ENCODE measurements at places on chromosomes 11 and 22. TPM values are rescaled to one million over a fixed set of nuclear protein-coding genes. Genes with fewer than 3 reads are reported as not detected.

Gene YPEL1
- total RNA-seq = 1.0 TPM

Gene MRPL11
- 201 TPM for total RNA-seq

Gene SERPIND1
- total RNA-seq = not detected

Gene PTPN5
- not detected for total RNA-seq

Gene C22orf31
- total RNA-seq = not detected

Measured in SJSA1 (cell line).